Progenitor cell of endocrine pancreas (in vitro differentiated cells): ENCODE measurements at places on chromosomes 2 and 18. TPM values are rescaled to one million over a fixed set of nuclear protein-coding genes. Genes with fewer than 3 reads are reported as not detected.

Gene C2orf81
- total RNA-seq, result 11.3 and 13.4 TPM in 2 replicates

DNA sequence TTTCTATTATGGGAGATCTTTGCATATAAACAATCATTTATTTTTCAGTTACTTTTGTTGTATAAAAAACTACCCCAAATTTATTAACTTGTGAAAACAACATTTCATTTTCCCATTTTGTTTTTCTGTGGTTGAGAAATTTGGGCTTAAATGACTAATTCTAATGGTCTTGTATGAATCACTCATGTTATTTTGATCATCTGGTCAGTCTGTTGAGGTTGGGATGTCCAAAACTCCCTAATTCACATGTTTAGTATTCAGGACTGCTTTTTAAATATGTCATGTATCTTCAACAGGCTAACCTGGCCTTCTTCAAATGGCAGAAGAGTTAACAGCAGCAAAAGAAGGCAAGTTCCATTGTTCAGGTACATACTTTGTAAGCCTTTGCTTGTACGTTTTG lies 788.1 kb downstream of the TRIB2 start:
- no peak for DNase-seq

- no peak for DNase-seq
Measured at GRCh38 chr2:135208016-135208415, 155.9 kb downstream of the RAB3GAP1 start.

- DNase-seq, result no peak
Measured at GRCh38 chr2:99490623-99491461, 1.0 kb upstream of the REV1 start.

DNA sequence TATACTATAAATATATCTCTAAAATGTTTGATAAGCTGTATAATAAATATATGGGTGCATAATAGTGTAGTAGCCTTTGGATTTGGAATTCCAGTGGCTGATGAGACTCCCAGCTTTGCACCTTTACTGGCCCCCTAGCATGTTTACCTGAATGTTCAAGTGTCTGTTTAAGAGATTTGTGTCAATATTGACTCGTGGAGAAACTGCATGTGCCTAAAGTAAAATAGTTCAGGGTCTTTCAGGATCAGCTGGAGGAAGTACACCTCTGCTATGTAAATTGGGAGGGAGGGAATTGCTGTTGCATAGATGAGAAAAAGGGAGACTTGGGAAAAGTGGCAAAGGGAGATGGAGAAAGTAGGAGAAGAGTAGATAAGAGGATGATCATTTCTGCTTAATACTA lies 23.9 kb downstream of the ME2 start:
- no peak for DNase-seq

DNA sequence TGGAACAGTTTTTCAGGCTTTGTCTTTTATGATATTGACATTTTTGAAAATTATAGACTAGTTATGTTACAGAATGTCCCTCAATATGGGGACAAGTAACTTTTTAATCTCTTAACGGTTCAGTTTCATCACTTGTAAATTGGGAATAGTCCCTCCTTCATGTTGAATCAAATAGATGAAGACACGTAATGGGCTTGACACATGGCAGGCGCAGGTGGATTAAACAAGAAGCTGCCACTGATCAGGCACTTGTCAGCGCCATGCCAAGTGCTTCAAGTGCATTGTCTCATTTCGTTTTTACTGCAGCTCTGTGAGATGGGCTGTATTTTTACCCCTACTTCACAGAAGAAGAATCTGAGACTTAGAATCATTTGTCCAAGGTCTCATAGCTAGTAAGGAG lies 9.5 kb upstream of the SMAD4 start:
- no peak for DNase-seq

DNA sequence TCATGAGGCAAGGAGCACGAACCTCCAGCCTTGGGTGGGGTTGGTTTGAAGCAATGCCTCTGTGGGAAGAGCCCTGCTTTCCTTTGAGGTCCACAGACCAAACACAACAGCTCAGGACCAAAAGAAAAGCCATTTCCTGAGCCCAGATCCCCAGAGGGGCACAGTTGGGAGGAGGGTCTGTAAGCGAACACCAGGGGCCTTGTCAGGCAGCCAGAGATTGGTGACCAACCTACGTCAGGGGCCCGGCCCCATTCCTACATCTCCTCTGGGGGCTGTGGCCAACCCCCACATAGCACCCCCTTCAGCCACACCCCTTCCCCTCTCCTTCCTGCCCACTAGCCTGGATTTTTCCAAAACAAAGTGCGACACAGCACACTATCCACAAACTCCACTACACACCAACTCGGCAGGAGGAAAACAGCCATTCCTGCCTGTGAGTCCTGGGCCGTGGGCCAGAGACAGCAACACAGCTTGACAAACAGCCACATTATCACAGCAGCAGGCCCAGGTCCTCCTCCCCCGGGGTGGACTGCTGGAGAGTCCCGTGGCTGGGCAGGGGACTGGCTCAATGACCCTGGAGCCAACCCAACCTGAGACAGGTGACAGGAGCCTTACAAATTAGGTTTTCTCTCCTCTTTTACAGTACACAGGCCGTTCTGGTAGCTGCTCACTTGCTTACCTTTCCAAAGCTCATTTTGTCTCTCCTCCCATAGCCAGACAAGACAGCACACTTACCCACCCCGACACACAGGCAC lies 98.8 kb downstream of the TNS1 start:
- no peak for DNase-seq
